HS-5 (cell line): ENCODE measurements at places on chromosomes 7 and 10.
A peak's percentile ranks its signal among the peaks of the same experiment; 100 is the strongest.

DNA sequence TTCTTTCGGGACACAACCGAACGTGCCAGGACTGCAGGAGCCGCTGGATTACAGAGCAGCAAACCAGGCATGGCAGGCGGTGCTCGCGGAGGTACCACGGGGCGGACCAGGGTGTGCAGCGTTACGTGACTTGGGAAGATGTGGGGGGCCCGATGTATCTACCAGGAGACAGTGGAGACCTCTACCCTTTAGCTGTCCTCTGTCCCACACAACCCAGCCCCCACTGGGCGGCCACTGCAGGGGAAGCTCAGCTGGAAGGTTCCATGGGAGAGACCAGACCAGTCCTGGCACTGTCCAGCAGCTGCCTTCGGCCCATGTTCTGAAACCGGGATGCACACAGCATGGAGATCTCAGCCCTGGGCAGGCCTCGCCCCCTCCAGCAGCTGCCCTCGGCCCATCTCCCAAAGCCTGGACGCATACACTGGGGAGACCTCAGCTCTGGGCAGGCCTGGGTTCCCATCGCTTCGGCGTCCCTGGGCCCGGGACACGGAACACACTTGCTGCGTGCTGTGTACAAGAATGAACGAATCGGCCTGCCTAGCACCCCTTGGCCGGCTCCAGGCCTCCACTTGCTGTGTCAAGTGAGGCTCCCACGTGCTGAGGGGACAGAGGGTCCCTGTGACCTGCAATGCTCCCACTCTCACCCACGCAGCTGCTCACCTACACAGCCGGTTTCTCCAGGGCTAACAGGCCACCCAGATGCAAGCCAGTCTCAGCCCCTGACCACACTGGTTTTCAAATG, 177.4 kb downstream of the ELFN1 start:
- DNase-seq = no peak

GRCh38 chr10:97497572-97498075, 598 bp downstream of the MMS19 start:
- DNase-seq = peak; percentile 47

DNA sequence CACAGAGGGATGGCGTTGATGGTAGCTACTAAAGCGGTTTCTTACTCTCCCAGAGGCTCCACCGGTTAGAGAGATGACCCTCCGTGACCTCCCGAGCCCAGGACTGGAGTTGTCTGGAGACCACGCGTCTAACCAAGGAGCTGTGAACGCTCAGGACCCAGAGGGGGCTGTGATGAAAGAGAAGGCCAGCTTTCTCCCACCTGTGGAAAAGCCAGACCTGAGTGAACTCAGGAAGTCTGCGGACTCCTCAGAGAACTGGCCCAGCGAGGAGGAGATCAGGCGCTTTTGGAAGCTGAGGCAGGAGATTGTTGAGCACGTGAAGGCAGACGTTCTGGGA, 15.9 kb downstream of the LRRC27 start:
- DNase-seq = no peak

- no peak for DNase-seq
Measured at GRCh38 chr7:46034056-46034768, 113.1 kb upstream of the IGFBP3 start.

DNA sequence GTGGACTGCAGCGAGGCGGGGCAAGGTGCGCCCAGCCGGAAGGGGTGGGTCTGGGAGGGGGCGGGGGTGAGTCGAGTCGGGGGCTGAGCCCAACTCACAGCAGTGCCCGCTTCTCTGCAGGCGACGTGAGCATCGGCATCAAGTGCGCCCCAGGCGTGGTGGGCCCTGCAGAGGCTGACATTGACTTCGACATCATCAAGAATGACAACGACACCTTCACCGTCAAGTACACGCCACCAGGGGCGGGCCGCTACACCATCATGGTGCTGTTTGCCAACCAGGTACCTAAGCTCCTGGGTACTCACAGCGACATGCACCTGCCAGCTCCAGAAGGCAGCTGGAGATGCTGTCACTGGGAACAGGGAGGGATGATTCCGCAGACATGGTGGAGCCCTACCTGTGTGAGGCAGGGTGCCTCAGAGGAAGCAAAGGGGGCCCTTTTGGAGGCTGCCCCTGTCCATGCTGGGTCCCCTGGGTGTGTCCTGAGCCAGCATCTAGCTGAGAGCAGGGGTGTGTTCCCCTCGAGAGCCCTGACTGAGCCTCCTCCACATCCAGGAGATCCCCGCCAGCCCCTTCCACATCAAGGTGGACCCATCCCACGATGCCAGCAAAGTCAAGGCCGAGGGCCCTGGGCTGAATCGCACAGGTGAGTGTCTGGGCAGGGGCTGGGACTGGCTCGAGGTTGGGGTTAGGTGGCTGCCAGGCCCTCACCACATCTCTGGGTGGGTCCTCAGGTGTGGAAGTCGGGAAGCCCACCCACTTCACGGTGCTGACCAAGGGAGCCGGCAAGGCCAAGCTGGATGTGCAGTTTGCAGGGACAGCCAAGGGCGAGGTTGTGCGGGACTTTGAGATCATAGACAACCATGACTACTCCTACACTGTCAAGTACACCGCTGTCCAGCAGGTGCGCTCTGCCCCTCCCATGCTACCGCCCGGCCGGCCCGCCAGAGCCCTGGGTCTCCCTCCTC, 12.8 kb downstream of the FLNC start:
- DNase-seq = no peak

- DNase-seq = peak; percentile 80
Measured at GRCh38 chr10:70832852-70833528, 17.2 kb downstream of the SGPL1 start.

DNA sequence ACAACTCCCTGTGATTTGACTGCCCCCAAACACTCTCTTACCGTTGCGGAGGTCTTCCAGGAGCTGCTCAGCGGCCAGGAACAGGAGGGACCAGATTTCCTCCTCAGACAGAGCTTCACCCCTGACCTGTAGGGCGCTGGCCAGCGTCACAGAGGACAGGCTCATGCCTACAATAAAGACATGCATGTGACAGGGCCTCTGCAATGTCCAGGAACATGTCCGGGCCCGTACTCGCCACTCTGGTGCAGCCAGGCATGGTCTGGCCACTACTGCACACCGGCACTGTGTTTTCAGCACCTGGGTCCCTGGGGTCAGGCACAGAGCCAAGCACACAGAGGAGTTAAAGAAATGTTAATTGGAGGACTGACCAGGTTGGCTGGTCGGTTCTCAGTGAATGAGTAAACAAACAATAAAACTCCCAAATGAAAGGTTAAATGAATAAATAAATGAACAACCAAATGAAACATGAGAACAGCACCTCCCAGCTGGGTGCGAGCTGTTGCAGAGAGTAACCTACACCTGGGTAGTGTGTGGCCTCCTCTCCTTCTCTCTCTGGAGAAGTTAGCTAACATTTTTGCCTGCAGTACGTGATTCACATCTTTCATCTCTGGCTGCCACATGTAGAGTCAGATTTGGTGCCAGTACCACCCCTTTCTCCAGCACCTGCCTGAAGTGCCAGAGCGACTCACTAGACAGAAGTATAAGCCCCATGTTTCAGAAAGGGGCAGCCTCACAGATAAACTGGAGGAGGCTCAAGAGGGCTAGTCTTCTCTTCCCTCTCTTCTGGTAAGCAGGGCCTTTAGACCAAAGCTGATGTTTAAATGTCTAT, 22.8 kb downstream of the FRMPD2 start:
- no peak for DNase-seq

GRCh38 chr7:127256041-127256725, 3.4 kb upstream of the GRM8 start:
- DNase-seq = no peak

- DNase-seq = no peak
Measured at GRCh38 chr7:158828133-158829020, 932 bp downstream of the ESYT2 start.

DNA sequence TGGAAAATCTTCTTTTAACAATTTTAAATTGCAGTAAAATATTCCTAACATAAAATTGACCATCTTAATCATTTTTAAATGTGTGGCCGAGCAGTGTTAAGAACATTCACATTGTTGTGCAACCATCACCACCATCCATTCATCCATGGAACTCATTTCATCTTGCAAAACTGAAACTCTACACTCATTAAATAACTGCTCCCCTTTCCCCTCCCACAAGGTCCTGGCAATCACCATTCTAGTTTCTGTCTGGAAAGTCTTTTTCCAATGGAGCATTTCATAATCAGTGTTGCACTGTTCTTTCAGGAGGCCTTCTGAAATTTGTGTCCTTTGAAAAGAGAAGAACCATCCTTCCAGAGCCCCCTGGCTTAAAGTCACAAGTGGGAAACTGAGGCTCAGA, 233.1 kb downstream of the PLXNA4 start:
- no peak for DNase-seq

GRCh38 chr10:114822444-114823076, 980 bp downstream of the FHIP2A start:
- peak; percentile 26 for DNase-seq

- DNase-seq = no peak
Measured at GRCh38 chr10:120457431-120458172, 575 bp downstream of the PLPP4 start.

DNA sequence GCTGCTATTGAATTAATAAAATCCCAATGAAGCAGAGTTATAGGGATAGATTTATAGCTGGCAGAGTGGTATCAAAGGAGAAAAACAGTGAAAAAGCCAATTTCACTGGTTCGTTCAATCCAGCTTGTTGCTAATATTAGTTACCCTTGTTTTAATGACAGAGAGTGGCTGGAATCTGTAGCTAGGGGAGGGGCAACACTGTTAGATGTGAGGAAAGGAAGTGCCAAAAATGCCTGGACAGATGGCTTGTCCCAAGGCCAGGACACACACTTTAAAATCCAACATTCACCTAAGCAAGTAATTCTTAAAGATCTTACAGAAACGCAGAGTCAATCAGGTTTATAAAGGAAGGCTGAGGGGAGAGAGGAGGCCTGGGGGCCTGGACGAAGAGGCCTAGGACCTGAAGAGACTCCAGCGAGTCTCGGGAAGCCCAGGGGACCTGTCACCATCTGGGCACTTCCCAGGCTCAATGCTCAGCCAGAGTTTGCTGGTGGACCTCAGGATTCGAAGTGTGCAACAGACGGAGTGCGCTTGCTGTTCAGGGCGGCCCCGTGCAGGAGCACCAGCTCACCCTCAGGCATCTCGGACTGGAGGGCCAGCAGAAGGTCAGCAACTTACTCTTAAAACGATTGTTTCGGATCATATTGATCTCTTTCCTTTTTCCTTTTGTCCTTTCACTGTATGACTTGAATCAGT, 36.7 kb downstream of the TMEM248 start:
- no peak for DNase-seq

DNA sequence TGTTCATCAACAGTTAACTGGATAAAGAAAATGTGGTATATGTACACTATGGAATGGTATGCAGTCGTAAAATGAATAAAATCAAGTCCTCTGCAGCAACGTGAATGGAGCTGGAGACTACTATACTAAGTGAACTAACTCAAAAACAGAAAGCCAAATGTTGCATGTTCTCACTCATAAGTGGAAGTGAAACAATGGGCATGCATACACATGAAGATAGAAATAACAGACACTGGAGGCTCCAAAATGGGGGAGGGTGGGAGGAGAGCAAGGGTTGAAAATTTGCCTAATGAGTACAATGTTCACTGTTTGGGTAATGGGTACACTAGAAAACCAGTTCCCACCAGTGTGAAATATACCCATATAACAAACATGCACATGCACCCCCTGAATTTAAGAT, 179.5 kb downstream of the ZWINT start:
- DNase-seq = no peak
